Activated CD8-positive, alpha-beta memory T cell treated with anti-CD3 and anti-CD28 coated beads, Interleukin-2, amount 50 U/mL, for 4 hours (primary cell): ENCODE measurements at places on chromosomes 2 and 18.

GRCh38 chr2:23427976-23428375, 43.0 kb downstream of the KLHL29 start:
- no peak for DNase-seq

DNA sequence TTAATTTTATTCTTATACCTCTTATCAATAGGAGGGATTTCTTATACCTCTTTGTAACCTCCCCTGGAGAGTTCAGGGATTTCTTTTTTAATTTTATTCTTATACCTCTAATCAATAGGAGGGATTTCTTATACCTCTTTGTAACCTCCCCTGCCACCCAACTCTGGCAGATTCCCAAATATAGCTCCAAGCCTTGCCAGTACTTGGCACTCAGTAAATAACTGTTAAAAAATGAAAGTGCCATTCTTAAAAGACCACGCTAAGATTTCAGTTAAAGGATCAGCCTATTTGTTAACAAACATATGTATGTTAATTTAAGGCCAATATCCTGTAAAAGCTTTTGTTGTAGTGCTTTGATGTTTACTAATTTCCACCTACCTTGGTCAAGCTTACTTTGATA, 4.8 kb downstream of the RNF149 start:
- DNase-seq: no peak

DNA sequence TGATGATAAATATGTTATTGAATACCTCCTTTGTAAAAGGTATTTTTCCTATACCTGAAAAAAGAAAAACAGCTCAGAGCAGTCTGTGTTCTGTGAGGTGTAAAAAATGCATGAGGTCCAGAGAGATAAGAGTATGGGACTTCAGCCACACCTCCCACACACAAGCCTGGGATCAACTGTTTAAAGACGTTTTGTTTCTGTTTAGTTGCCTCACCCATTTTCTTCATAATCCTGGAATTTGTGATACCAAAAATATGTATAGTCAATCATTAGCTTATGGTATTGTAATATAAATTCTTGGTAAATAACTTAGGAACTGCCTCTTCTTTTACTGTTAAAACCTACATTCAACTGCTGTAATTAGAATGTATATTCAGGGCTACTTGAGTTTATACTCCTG, 1322.9 kb upstream of the TMEFF2 start:
- DNase-seq: no peak

DNA sequence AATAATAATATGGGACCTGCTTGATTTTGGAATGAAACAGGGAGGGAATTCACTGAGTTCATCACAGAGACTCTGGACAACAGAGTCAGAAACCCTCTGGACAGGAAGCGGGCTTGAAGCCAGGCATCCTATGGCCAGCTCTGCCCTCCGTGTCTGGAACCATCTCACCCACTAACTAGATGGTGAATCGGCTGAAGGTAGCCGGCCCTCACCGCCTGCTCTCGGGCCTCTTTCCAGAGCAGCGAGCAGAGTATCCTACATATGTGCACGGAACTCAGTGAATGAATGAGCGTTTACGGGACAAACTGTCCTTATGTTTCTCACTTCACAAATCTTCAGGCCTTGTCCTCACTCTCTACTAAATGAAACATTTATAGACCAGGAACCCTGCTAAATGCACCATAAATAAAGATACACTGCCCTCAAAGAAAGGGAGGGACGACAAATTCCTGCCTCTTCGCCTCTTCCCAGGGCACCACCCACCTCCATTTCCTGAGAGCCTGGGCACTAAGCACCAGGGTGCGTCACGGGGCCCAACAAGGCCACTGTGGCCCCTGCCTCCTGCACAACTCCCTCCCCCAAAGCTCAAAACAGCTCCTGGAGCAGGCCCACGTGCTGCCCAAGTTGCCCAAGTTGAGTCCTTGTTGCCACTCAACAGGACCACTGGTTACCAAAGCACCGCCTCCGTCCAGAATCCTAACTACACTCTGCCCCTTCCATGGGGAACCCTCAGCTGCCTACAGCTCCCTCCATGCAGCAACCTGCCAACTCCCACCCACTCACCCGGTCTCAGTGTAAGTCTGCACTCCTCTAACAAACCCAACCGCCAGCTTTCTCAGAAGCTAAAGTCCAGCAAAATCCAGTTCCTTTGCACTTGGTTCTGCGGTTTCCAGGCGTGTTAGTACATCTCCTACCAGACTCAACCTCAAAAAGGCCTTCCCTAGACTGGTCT, 1.7 kb downstream of the TBC1D8 start:
- DNase-seq: no peak

DNA sequence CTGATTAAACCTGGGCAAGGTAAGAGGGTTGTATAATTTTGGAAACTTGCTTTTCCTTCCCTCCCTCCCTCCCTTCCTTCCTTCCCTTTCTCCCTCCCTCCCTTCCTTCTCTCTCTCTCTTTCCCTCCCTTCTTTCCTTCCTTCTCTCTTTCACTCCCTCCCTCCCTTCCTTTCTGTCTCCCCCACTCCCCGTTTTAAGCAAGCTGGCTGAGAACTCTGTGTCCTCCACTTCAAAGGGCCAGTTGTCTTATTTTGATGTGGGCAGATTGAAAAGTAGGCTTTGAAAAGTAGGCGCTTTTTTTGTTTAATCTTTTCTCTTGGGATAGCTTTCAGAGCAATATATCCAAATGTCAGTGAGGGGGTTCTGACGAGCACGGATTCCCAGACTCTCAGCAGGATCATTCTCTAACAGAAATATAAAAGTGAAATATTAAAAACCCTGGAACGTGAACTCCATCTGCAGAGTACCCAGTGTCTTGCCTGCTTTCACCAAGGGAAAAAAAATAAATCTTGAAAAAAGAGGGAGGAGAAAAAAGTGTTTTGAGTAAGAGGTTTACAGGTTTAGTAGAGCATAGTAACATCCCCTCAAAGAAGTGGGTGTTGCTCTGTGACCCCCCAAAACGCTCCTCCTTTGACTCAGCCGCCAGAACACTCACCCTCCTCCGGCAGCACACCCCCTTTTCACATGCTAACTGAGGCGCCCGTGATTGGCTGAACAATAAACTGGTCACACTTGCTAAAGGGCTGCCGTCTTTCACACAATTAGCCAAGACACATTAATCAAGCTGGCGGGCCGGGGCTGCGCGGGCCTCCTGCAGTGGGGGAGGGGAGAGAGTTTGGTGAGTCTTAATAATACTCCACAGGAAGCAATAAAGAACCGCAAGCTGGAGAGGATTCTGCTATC, 52.2 kb downstream of the CDK15 start:
- peak; percentile 17 for DNase-seq

- DNase-seq: no peak
Observed at GRCh38 chr2:23745726-23746105, 181.2 kb downstream of the ATAD2B start.

- DNase-seq: no peak
Observed at GRCh38 chr2:123514613-123515207, 510.4 kb upstream of the CNTNAP5 start.

- DNase-seq: no peak
Observed at GRCh38 chr18:46333431-46334135, 229.4 kb downstream of the HAUS1 start.

GRCh38 chr2:48397281-48397680, 132.7 kb upstream of the STON1 start:
- no peak for DNase-seq

GRCh38 chr2:231549446-231550239, 19.4 kb upstream of the NMUR1 start:
- no peak for DNase-seq

DNA sequence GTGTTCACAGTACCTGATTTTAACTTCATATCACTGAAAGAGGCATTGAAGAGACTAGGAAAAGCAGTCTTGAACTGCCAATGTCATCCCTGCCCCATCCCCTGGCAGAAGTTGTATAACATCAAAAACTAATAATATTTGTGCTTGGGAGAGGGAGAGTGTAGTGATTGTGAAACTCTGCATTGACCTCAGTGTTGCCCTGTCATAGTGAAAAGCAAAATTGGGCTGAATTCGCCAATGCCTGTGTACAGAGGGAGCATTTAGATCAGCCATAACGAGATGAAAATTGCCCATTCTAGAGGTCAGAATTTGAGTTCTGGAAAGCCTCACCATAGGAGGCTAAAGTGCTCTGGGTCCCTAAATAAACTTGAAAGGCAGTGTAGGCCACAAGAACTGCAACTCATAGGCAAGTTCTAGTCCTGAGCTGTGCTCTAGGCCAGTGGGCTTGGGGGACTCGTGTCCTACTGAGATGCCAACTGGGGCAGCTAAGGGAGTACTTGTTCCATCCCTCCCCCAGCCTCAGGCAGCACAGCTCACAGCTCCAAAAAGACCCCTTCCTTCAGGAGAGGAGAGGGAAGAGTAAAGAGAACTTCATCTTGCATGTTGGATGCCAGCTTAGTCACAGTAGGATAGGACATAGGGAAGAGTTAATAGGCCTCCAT, 855.6 kb downstream of the TSN start:
- no peak for DNase-seq

GRCh38 chr18:1505856-1506255, 601.2 kb downstream of the ADCYAP1 start:
- DNase-seq: no peak

- DNase-seq: no peak
Observed at GRCh38 chr2:112161431-112162145, 23.4 kb downstream of the FBLN7 start.

DNA sequence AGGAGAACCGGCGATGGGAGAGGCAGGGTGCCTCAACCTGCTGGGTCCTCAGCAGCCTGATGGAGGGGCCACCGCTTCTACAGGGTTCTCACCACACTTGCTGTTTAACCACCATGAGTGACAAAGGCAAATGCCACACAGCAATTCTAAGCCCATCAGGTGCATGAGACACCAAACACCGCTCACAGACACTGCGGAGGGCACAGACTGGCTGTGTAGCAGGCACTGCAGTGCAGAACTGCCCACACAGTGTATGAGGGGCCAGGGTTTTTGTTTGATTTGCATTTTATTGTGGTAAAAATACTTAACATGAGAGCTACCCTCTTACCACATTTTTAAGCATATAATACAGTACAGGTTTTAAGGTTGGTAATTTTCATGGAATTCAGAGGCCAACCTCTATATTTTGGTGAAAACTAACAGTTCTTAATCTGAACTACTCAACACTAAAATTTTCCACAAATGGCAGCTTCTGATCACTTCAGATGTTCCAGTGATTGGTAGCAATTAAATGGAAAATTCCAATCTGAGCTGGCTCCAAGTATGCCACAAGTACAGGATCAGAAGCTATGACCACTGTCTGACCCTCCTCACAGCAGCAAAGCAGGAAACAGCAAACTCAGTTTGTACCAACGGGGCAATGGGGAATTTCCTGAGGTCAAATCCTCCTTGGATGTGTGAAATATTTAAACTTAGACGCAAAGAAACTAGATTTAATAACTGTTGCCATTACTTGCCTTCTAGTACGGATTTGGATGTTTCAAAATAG, 67.7 kb downstream of the FAM210A start:
- DNase-seq: no peak

DNA sequence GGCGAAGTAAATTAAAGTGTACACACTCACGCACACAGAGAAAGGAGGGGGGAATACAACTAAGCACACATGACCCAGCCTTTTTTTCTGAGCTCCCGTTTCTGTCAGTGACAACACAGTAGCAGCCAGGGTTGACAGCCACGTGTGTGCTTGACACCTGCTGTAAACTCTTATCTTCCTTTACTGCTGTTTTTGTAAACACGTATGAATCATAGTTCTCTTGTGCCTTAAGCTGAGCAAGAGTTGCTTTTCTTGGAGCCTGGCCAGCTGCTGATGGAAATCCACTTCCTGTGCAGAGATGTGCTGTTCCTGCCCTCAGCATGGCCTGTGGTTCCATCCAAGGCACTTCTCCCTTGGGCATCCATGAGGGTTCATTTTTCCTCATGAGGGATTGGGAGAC, 561.9 kb downstream of the GALR1 start:
- no peak for DNase-seq

DNA sequence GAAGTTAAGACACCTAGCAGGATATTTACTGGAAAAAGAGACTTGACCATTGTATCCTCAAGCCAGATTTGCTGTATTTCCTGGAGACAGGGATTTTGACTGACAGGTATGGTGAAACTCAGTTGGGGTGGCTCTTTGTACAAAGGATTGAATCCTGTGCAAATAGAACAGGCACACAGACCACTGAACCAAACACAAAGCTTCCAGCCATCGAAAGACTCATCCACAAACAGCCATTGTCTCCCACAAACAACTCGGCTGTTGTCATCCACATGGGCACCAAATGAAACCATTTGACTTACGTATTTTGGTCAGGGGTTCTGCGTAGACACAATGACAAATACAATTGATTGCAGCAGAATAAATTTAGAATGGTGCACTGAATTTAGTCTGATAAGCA, 15.9 kb downstream of the RNF152 start:
- no peak for DNase-seq

- no peak for DNase-seq
Observed at GRCh38 chr2:14700753-14701152, 68.2 kb downstream of the LRATD1 start.

GRCh38 chr2:64143169-64144056, 807 bp downstream of the PELI1 start:
- DNase-seq: peak; percentile 36

GRCh38 chr2:47486841-47487497, 84.0 kb downstream of the MSH2 start:
- DNase-seq: no peak
